ENCODE measurements at places on chromosomes 13 and 19.

- no peak for DNase-seq
Observed at GRCh38 chr13:84566780-84567179, 684.5 kb upstream of the SLITRK1 start.

GRCh38 chr19:49396738-49397505 lies 8.9 kb downstream of the KASH5 start:
- no peak for DNase-seq

- no peak for DNase-seq
Observed at GRCh38 chr13:44022196-44022595, 142.5 kb downstream of the LACC1 start.

DNA sequence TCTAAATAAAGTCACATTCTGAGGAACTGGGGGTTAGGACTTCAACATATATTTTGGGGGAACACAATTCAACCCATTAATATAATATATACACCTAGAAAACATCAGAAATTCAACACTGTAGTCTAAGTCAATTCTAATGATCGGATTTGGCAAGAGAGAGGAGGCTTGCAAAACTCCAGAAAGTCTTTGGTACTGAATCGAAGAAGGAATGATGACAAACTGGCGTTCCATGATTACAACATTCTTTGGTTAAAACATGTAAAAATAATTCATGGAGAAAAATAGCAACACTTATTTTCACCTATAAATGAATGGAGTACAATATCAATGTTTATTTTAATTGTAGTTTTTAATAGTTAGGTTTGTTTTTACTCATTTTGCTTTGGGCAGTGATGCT lies 62.4 kb downstream of the MBNL2 start:
- DNase-seq: no peak

DNA sequence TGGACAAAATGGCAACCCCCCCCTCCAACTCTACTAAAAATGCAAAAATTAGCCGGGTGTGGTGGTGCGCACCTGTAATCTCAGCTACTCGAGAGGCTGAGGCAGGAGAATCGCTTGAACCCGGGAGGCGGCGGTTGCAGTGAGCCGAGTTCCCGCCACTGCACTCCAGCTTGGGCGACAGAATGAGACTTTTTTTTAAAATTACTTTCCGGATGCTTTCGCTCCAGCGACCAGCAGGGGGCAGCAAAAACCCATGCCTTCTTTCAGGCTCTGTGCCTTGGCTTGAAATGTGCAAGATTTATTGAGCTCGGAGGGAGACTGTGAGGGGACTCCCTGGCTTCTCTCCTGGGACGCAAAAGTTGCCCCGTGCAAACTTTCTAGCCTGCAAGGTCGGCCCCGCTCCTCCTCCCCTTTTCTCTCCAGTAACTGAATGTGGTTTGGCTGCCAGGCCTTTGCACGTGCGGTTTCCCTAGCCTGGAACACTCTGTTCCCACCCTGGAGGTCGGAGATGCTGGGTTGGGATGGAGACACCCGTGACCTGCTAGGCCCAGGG lies 61.4 kb upstream of the NFIC start:
- peak; percentile 56 for DNase-seq

- no peak for DNase-seq
Observed at GRCh38 chr19:42065511-42065910, 4.5 kb downstream of the GRIK5 start.

DNA sequence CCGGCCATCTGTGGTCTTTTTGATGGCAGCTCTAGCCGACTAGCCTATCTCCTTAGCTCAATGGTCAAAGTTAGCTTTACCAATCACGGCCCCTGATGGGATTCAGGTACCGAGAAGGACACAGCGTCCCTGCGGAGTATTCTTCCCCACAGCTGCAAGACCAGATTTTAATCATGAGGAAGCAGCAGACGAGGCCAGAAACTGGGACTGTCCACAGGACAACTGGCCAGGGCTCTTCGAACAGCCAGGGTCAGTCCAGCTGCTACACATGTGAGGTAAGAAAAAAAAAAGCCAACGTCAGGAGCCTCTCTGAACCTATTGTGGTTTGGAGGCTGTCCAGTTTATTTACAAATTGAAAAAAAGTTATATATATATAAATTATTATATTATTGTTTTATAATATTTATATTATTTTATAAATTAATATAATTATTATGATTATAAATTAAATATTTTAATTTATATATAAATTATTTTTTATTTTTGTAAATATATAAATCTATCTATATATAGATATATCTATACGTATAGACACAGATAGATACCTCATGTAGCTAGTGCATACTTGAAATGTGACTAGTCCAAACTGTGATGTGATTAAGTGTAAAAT lies 10.8 kb downstream of the RINL start:
- no peak for DNase-seq

GRCh38 chr19:8108560-8109445 lies 40.6 kb downstream of the FBN3 start:
- no peak for DNase-seq

- DNase-seq: peak; percentile 47
Observed at GRCh38 chr13:44142941-44143665, 230.5 kb upstream of the SERP2 start.

- no peak for DNase-seq
Observed at GRCh38 chr13:42322806-42323205, 50.9 kb downstream of the AKAP11 start.

DNA sequence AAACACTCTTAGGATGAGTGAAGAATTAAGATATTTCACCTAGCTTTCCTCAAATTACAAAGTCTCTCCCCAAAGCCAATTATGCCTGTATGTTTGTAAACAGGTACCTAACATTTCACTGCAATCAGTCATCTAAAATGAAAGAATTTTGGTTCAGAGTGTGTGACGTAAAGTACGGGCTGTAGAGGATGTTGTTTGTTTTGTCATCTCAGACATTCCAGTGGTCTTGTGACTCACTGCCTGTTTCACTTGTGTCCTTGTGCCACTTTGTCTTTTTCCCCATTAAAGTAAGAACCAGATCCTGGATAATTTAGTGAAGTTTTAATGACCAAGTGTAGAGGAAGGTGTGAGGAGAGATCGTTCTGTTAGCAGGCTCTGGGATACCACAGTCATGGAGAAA lies 28.6 kb upstream of the EID2 start:
- no peak for DNase-seq
